ENCODE measurements at places on chromosomes 1 and 21.

DNA sequence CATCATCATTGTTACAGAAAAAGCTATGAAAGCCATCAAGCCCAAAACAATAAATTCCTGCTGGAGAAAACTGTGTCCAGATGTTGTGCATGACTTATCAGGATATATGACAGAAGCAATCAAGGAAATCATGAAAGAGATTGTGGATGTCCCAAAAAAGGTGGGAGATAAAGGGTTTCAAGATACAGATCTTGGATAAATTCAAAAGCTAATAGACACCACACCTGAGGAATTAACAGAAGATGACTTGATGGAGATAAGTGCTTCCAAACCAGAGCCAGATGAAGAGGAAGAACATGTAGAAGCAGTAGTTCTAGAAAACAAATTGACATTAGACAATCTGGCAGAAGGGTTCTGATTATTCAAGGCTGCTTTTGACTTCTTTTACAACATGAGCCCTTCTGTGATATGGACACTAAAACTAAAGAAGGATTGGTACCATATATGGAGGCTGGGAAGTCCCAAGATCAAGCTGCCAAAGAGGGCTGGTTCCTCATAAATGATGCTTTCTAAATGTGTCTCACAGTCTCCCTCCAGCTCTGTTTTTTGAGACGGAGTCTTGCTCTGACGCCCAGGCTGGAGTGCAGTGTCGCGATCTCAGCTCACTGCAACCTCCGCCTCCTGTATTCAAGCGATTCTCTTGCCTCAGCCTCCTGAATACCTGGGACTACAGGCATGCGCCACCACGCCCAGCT, 32.1 kb upstream of the LRIG2 start:
- DNase-seq = no peak

- no peak for DNase-seq
Measured at GRCh38 chr1:174742805-174743653, 256.7 kb upstream of the CACYBP start.

DNA sequence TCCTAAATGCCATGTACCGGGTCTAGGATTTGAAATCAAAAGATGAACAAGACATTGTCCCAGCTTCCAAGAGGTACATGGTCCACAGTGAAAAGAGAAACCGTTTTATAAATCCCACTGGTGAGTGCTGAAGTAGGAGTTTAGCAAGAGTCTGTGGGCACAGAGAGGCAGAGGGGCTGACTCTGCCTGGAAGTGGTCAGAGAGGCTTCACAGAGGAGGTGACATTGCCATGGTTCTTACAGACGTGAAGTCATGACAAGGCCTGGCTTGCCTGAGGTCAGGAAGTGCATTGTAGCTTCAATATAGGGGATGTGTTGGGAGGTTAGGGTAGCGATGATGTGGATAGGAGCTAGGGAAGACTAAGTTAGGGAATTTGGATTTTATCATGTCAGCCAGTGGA, 28.4 kb downstream of the MAPKAPK2 start:
- no peak for DNase-seq

GRCh38 chr1:40646315-40646714, 19.2 kb downstream of the RIMS3 start:
- no peak for DNase-seq

DNA sequence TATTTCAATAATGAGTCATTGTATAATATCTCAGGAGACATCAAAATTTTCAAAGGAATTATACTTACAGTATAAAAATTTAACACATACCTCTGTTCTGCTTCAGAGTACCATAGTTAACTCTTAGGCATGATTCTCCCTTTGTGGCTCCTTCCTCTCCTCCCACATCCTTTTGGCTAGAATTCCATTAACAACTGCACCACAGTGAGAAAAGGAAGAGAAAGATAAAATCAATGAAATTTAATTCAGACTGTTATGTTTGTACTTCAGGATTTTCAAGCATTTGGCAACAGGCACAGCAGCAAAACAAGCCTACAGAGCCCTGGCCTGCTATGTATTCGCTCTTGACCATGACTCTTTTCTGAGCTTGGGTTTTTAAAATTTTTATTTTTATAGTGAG, 57.2 kb upstream of the SGIP1 start:
- no peak for DNase-seq

DNA sequence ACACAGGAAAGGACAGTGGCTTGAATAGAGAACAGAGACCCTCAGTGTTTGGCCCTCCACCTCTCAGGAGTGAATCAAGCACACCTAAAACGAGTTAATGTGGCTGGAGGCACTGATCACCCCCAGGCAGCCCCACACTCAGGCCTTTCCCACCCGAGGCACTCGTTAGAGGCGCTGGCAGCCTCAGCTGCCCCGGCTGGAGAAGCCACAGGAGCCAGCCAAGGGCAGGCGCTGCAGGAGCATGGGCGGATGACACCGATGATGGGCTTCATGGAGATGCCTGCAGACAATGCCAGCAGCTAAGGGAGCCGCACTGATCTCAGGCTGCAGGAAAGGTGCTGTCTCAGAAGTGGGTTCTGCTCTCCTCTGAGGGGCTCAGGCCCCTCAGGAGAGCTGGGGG, 24.1 kb upstream of the ABCG1 start:
- no peak for DNase-seq

DNA sequence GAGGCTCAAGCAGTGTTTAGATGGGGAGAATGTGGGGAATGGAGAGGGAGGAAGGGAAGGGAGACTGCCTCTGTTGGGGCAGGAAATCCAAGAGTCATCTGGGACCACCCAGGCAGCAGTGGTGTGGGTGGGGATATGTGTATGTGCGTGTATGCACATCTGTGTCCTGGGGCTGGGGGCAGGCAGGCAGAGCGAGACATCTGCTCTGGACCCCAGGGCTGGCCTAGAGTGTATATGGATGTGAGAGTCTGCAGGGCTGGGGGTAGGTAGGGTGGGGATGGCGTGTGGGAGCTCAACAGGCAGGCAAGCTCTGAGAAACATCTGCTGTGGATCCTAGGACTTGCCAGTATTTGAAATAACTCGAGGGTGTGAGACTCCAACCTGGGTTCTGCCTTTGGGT, 3.5 kb downstream of the PTCH2 start:
- DNase-seq = no peak

GRCh38 chr1:57854436-57854835, 430.6 kb upstream of the DAB1 start:
- no peak for DNase-seq

DNA sequence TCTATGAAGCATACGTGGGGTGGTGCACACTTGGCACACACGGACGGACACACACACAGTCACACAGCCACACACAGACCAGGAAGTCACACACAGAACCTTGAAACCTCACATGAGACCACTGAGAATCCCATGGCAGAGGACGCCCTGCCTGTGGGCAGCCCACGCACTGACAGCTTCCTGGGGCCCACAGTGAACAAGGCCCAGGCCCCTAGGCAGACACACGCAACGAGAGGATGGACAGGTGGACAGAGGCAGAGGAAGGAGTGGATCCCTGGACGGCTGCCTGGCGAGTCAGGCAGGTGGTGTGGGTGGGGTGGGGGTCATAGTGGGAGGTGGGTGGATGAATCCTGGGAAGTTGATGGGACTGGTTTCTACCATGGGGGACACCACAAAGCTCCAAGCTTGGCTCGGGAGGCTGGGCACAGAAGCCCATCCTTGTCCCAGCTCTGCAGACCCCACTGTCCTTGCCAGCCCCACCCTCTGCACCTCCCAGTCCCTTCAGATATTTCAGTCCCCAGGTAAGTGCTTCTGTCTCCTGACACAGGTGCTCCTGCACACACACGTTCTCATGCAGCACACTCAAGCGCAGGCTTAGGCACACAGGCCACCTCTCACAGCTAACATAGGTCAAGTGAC, 49.1 kb downstream of the WNT9A start:
- DNase-seq = no peak

GRCh38 chr1:2493218-2493617, 17.1 kb downstream of the PLCH2 start:
- DNase-seq = no peak

DNA sequence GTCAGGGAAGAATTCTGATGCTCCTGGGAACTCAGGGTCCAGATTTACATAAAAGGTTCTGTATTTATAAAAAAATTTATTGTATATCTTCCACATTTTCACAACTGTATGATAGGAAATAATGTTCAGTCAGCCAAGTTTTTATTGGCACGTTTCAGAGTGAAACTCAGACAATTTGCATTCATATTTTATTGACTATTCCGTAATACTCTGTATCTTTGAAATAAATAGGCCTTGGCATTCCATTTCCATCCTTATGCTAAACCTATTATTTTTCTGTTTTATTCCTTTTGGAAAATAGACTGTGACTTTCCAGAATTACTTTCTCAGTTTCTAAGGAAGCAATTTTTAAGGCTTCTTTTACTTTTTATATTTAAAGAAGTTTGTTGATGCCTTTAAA, 329.0 kb downstream of the OLFM3 start:
- no peak for DNase-seq

GRCh38 chr1:231959225-231959884, 332.8 kb downstream of the DISC1 start:
- DNase-seq = no peak

GRCh38 chr1:1990222-1990621, 13.4 kb downstream of the CFAP74 start:
- DNase-seq = no peak

GRCh38 chr1:155717041-155717440, 28.1 kb downstream of the DAP3 start:
- DNase-seq = no peak

- DNase-seq = no peak
Measured at GRCh38 chr1:219299420-219299819, 125.7 kb downstream of the LYPLAL1 start.

GRCh38 chr1:39352881-39353280, 138.6 kb upstream of the BMP8A start:
- DNase-seq = no peak

DNA sequence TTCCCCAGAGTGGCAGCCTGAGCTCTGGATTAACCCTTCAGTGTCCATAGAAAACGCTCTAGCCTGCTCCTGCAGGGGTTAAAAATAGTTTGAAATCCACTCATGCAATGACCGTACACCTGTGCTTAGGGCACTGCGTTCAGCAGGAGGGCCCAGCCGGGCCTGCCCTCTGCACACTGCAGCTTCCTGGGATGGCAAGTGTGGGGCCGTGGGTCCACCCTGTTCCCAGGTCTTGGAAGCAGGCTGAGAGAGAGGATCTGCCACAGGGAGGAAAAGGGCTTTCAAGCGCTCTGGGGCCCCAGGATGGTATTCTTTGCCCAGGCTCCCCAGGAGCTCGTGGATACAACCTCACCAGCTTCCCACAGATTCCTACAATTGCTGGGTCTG, 1.5 kb upstream of the S100B start:
- no peak for DNase-seq

GRCh38 chr1:79648126-79648525, 641.6 kb upstream of the ADGRL4 start:
- DNase-seq = no peak

- peak; percentile 96 for DNase-seq
Measured at GRCh38 chr1:201154389-201155165, at the start of gene TMEM9. TSS of gene TMEM9 (minus strand) at chr1:201154474. CDS start at chr1:201153923, 551 bp downstream.

- no peak for DNase-seq
Measured at GRCh38 chr1:67060811-67061218, 6.9 kb upstream of the SLC35D1 start.

DNA sequence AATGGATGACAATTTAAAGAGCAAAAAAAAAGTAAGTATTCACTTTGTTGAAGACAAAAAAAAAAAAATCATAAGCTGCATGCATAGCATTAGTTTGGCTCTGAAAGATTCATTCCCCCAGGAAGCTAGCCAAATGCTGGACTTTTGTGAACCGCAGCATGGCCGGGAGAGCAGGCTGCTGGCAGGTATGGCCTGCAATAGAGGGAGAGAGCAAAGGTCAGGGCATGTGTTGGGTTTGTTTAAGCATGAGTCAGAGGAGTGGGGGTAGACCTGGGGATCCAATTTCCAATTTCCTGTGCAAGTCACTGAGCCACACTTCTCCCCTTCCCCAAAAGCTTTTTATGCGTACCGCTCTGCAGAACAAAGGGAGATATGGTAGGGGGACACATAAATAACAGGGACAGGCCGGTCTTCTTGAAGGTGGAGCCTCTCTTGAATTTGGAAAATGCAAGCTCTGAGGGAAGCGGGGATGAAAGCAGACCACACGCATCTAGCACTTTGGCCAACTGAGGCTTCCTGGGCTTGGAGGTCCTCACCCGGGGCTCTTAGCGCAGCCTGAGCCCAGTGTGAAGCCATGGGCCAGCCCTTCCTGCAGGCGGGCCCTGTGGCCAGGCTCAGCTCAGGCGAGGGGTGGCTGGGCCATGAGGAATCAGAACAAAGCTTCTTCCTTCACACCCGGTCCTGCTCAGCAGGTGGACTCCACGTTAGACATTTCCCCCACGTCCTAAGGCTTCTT, 171.1 kb downstream of the TOMM20 start:
- no peak for DNase-seq

GRCh38 chr1:76727520-76727919, 139.8 kb upstream of the ST6GALNAC5 start:
- DNase-seq = no peak

DNA sequence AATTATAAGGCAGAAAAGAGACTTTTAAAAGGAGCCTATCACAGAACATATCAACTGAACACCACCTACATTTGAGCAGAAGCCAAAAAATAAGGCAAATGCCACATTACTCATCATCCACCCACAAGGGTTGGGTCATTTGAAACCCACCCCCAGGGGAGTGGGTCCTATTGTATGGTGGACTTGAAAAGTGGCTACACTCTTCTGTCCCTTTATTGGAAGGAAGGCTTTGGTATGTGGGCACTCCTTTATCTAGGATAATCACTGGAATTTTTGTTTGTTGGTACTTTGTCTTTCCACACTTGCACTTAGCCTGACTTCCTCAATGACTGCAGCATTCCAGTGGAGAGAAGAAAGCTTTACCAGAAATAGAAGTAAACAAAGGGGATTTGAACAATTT, 157.2 kb upstream of the COL11A1 start:
- DNase-seq = no peak

DNA sequence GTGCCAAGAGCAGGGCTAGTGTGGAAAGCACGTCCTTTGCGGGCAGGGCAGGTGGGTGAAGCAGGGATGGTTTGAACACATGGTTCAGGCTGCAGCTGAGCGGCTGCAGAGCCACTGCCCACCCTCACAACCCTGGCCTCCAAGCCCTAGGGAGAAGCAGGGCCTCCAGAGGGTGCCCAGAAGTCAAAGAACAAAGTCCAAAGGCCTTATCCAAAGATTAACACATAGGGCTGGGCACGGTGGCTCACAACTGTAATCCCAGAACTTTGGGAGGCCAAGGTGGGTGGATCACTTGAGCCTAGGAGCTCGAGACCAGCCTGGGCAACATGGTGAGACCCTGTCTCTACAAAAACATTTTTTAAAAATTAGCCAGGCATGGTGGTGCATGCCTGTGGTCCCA, 46.8 kb downstream of the CAPN8 start:
- DNase-seq = no peak

DNA sequence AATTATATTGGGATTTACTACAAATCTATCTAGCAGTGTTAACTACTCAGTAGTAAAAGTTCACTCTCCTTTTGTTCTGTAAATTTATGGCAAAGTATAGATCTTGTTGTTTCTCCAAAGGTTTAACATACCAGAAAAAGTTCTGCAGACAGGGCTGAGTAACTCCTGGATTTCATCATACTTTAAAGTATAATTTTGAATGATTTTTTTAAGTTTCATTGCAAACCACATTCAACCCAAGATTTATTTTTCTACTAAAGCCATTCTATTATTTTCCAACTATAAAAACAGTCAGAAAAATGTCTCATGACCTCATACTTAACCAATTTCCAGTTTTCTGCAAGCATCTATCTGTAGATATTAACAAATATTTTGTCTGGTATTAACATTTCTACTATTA, 585.8 kb upstream of the ZRANB2 start:
- DNase-seq = no peak

- DNase-seq = no peak
Measured at GRCh38 chr1:44613941-44614340, 60.3 kb downstream of the TMEM53 start.
